ENCODE measurements at places on chromosomes 2 and 18.

GRCh38 chr2:152537081-152537651 is 180.1 kb downstream of the PRPF40A start:
- no peak for DNase-seq

DNA sequence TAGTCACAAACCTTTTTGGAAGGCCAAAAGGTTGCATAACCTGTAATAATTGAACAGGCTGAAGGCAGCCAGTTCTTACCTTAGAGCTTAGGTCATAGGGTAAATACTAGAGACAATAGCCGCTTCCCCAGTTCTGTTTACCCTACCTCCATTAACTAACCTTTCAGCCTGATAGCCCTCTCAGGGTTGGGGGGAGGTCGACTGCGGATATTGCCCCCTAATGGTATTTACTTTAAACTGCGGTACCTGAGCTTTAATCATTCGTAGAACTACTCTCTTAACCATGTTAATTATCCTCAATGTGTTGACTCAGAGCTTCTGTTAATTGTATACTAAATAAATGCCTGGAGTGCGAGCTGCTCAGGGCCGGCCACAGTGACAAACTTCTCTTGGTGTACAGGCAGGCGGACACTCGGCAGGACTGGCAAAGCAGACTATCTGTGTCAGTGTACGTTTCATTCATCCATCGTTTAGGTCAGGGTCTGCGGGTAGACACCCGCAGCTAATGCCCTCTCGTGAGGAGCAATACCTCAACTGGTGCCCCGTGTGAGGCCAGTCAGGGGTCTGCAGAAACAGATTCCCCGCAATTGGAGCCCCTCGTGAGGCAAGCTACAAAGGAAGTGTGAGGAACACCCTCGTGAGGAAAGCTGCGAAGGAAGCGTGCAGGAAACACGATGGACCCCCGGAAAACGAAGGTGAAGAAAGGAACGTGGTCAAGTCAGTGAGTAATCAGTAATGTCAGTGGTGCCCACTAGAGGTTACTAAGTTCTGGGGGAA is 115.3 kb upstream of the SCN7A start:
- DNase-seq, result no peak

DNA sequence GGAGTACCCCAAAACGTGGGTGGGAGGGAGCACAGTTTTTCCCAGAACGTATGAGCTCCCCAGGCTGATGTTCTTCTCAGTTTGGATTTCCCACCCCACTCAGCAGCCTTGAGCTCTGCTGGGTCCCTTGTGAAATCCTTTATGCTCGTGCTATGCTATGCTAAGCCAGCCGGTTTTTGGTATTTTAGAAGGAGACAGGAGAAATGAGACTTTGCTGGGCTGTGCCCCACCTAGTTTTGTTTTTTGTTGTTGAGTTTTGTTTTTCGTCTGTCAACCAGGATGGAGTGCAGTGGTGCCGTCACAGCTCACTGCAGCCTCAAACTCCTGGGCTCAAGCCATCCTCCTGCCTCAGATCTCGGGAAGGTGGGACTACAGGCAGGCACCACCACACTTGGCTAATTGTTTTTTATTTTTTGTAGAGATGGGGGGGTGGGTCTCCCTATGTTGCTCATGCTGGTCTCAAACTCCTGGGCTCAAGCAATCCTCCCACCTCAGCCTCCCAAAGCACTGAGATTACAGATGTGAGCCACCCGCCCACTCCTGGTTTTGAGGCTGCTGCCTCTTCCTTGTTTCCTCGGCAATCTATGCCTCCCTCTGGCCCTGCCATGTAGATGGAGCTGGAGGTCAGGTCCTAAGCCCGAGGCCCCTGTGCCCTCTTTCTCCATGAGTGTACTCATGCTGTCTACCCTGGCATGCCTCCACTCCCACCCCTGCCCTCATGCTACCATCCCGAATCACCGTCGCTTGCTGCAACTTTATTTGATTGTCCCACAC is 17.5 kb upstream of the MGAT4A start:
- DNase-seq, result no peak

GRCh38 chr2:64615192-64615763 is 38.4 kb downstream of the SERTAD2 start:
- DNase-seq, result no peak

DNA sequence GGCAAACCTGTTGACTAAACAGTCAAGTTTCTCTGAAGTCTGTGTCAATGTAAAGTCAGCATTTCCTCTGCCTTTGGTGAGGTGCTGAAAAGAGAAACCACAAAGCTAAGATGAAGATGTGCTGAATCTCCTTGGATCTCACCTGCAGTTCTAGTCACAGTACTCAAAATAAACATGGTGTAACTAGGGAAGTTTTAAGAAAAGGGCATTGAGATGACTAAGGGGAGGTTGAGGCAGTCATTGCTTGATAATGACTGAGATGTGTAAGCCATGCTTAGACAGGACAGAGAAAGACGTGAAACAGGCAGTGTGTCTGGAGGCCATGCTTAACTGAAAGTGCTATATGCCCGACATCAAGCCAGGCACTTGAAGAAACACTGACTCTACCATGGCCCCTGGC is 1010.0 kb upstream of the CELF4 start:
- DNase-seq, result peak; percentile 10

DNA sequence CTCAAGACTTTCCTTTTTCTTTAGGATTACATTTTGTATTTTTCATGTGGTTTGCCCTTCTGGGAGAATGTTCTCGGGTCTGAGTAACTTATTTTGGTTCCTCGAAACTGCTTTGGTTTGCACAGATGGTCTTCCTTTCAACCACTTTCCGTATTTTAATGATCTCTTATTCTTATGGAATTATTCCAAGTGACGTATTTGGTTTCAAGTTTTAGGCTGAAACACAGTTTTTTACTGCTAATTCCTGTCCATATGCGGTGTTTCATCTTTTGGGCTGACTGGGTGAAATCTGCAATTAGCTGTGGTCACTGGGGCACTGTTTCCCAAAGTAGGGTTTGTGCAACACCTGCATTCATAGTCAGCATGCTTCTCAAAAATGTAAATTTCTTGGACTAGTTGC is 122.7 kb downstream of the CAPN13 start:
- no peak for DNase-seq

Measured in hematopoietic multipotent progenitor cell (in vitro differentiated cells).